Hepatocyte (in vitro differentiated cells): ENCODE measurements at places on chromosomes 7 and 10. TPM values are rescaled to one million over a fixed set of nuclear protein-coding genes. Genes with fewer than 3 reads are reported as not detected.

AMPH gene
- 1.6 and 2.0 TPM in 2 replicates for total RNA-seq

DNA sequence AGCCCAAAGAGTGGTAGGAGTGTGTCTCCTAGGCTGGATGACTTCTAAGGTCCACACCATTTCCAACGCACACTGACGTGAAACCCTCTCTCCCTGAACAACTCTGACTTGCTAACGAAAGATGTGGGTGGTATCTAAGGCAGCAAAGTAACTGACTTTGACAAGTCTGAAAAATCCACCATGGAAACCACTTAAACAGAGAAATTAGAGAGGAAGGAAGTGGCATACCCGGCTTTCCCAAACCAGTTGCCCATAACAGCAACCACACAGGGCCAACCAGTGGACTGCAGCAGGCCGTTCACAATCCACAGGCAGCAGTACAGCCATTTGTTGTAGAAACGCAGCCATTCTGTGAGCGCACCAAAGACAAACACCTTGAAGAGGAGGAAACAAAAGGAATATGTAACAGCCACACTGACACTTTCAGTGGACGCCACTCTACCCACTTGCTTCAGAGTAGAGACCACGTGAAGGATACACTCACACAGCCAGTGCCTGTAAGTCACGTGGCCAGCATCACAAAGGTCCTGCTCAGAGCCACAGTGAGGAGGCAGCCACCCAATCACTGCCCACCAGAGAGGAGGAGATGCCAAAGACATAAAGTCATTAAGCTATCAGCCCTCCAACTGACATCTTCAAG lies 39.8 kb downstream of the SLC37A3 start:
- no peak for DNase-seq

GRCh38 chr7:110317541-110318265 lies 773.2 kb upstream of the LRRN3 start:
- DNase-seq, result no peak

- peak; percentile 60 for DNase-seq
Observed at GRCh38 chr7:81769891-81770727, at the start of gene HGF. TSS of gene HGF (minus strand) at chr7:81770047. CDS start at chr7:81769971, 76 bp downstream.

DNA sequence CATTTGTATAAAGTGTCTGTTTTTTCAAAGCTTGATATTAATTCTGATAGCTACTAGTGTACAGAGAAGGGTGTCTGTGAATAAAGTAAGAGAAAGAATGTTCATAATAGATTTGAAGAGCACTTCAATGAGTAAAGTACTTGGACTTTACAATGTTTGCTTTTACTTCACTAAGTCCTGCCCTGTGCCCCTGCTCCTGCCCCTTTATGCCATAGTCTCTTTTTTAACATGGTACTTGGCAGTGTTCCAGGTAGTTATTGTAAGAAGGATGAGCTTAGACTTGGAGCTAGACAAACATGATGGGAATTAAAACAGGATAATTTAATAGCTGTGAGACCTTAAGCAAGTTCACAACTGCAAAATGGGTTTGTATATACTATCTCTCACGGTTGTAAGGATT lies 41.0 kb downstream of the ZEB1 start:
- DNase-seq, result peak; percentile 13

DNA sequence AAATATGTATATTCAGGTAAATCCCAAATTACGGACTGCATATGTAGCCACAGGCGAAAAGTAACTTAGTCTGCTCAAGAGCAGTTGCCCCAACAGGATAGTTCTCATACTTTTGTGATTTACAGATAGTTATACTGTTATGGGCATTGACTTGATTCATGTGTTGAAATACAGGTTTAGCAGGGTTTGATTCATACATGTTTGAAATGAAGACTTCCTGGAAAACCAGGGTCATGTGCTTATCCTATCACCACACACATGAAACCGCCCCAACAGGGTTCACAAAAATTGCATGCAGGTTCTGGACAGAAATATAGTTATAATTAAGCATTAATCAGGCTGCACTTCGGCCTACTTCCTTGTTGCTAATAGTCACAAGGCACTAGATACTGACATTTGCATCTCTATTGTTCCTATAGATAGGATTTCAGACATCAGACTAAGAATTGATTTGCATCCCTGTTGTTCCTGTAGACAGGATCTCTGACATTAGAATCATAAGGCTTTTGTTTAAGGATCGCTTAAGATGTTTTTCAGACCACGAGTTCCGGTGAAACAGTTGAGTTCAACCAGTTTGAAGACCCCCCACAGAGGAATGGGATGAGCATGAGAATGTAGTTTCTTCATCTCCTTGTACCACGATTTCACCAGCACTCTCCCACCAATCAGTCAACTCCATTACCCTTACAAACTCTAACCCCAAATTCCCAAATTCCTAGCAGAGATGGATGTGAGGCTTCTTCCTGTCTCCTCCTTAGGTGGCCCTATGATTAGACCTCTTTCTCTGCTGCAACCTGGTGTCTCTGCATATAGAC lies 2.0 kb upstream of the ZNF398 start:
- DNase-seq, result peak; percentile 59

DNA sequence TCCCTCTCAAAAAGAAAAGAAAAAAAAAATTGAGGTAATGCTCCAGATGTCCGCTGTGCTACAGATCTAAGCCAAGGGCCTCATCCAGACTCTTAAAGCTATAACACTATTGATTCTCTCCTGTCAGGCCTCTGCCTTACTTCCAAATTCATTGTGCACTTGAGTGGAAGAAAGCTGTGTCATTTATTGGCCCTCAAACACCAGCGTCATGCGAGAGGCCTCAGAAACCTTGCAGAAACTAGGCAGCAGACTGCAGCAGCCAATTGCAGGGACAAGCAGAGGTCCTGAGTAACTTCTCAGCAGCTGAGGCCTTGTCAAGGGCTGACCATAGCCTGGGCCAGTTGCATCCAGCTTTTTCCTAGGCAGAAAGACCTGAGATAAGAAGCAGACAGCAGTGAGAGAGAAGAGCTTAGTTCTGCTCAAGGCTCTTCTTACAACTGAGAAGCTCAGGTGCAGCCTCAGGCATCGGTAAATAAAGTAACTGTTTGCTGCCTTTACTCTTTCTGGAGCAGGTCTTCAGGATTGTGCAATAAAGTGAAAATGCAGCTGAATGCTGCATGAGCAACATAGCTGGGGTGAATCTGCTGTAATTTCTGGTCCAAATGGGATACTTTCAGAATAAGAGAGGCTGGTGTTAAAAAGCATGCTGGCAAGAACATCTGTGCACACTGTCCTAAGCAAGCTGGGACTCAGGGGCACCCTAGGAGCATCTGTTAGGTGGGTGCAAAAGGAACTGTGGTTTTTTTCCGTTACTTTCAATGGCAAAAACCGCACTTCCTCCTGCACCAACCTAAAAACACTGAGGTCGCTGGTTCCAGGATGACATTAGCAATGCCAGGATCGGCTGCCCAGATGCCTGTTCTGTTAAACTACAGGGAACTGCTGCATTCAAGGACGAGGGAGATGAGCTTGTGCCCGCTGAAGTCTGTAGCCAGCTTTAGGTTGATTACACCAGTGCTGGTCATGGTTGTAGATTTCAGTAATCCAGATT lies 181.8 kb upstream of the PFKP start:
- no peak for DNase-seq

- DNase-seq, result no peak
Observed at GRCh38 chr10:7025296-7025695, 385.5 kb downstream of the SFMBT2 start.

DNA sequence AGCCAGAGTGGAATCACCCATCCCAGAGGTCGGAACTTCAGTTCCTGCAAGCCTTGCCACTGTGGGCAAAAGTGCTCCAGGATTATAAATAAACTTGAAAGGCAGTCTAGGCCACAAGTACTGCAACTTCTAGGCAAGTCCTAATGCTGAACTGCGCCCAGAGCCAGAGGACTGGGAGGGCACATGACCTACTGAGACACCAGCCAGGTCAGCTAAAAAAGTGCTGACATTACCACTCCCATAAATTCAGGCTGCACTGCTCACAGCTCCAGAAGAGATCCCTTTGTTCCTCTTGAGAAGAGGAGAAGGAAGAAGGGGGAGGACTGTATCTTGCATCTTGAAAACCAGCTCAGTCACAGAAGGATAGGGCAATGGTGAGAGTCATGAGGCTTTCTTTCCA lies 1084.1 kb upstream of the PHF14 start:
- peak; percentile 12 for DNase-seq

DNA sequence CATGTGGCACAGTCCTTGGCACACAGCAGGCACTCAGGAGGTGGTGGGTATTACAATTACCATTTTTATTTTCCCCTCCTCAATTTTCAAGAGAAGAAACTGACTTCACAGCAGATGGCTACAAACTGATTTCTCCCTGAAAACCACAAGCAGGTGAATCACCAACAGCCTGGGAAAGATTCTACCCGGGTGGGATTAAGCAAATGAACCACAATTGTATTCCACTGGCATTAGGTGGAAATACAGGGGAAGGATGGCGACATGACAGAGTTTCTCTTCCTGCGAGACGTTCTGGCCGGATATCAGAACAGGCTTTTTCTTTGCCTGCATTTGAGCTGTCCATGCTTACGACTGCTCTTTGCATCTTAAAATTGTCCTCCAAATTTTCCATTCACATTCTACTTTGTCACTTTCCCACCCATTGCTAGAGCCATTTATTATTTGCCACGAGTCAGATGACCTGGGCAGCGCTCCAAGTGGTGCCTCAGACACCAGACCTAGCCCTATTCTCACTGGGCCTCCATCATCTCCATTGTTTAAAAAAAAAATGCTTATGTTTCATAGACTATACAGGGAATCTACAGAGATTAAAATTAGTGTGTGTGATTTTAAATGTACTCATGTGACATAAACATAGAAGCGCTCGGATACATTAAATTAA lies 4.6 kb downstream of the DENND11 start:
- no peak for DNase-seq

TFR2 gene
- total RNA-seq, result 12.5 and 13.5 TPM in 2 replicates

DNA sequence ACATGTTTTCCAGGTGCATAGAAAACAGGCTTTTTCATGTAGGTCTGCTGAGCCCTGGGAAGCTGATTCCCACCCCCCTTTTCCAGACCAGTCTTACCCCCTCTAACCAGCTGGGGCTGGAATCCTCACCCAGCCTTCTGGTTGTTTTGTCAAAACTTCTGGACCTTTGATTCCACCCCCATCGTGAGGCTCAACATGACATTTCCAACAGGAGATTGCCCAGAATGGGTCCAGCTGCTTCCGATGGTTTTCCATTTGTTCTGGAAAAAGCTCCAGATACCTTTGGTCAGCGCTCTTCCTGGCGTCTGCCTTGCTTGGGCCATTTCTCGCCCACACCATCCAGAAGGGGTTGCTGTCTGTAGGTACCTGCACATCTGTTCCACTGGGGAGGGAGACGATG lies 41.5 kb downstream of the MINDY4 start:
- no peak for DNase-seq

FAM13C gene
- total RNA-seq, result 3.1 and 4.9 TPM in 2 replicates

DNA sequence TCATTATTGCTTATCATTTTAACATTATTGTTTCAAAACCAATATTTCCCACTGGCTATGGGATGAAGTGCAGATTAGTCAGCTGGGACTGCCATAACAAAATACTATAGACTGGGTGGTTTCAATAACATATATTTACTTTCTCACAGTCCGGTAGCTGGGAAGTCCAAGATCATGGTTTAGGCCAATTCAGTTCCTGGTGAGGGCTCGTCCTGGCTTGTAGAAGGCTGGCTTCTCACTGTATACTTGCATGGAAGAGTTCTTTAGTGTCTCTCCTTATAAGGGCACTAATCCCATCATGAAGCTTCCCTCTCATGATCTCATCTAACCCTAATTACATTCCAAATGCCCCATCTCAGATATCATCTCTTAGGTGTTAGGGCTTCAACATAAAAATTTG lies 101.3 kb downstream of the CHRM2 start:
- DNase-seq, result no peak

- no peak for DNase-seq
Observed at GRCh38 chr10:125641398-125641797, 41.6 kb downstream of the TEX36 start.

ACBD7 gene
- 1.8 and 1.9 TPM in 2 replicates for total RNA-seq

DNA sequence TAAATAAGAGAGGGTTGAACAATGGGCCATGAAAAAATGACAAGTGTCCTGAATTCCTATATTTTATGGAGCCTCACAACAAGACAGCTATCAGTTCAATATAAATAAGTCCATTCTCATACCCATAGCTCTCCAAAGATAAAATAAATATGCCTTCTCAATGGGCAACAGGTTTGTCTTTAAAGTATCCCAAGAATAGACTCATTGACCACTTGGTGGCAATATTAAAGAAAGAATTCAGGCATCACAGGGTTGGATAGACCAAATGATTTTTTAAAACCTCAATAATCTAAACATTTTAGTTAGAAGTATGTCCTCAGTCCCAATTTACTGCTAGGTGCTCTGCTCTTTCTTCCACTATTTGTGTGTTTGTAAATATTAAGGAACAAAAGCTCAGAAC lies 165.1 kb upstream of the WNT16 start:
- no peak for DNase-seq

DNA sequence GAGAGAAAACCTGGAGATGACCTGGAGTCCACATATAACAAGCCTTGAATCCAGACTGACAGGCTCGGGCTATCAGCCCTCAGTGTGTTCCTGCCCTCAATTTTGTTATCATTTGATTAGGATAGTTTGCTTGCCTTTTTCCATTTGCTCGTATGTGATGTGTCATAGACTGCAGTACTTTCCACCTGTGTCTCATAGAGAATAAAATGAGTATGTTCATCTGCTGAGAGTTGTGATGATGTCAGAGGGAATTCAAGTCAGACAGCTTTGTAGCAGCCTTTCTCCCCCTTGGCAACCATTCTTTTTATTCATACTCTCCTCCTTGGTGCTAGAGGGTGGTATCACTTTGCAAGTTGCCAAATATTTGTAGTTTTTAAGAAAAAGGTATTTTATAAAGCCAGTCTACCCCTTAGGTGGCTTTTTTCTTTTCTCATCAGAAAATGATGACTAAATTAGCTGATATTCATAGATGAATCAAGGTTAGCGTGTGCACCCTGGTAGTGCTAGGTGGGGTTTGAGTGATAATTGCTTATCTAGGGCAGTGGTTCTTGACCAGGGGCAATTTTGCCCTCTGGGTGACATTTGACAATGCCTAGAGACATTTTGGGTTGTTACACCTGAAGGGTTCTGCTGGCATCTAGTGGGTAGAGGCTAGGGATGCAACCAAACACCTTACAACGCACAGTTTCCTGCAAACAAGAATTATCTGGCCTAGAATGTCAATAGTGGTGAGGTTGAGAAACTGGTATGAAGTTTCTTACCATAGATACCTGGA lies 5.4 kb downstream of the SGPL1 start:
- DNase-seq, result no peak

DNA sequence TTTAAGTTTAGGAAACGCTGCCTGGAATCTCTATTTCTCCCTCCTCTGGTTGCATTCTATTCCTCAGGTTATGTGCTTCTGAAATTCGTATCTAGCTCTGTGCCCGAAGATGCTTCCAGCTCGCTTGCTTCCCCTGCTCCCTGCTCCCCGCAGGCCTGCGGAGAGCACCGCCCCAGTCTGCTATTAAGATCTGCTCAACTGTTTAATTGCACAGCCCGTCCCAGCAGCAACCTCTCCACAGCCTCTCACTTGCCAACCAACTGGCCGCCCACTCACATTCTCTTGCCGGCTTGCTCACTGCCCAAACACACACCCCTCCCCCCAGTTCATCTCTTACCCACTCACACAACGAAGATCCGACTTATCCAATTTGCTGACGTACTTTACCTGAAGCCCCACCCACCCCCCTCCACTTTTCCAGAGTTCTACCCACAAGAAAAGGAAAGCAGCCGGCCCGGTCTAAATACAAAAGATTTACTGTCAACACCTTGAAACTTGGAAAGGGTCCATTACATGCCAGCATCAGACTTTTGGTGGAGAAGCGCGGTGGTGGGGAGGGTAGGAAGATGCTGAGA lies 167.3 kb upstream of the KLF14 start:
- DNase-seq, result peak; percentile 78

GRCh38 chr7:96449094-96449493 lies 127.2 kb upstream of the SLC25A13 start:
- no peak for DNase-seq

SYT15B gene
- not detected in 2 replicates for total RNA-seq

CRHR2 gene
- total RNA-seq, result not detected in 2 replicates
